ENCODE measurements at places on chromosomes 3 and 15.

DNA sequence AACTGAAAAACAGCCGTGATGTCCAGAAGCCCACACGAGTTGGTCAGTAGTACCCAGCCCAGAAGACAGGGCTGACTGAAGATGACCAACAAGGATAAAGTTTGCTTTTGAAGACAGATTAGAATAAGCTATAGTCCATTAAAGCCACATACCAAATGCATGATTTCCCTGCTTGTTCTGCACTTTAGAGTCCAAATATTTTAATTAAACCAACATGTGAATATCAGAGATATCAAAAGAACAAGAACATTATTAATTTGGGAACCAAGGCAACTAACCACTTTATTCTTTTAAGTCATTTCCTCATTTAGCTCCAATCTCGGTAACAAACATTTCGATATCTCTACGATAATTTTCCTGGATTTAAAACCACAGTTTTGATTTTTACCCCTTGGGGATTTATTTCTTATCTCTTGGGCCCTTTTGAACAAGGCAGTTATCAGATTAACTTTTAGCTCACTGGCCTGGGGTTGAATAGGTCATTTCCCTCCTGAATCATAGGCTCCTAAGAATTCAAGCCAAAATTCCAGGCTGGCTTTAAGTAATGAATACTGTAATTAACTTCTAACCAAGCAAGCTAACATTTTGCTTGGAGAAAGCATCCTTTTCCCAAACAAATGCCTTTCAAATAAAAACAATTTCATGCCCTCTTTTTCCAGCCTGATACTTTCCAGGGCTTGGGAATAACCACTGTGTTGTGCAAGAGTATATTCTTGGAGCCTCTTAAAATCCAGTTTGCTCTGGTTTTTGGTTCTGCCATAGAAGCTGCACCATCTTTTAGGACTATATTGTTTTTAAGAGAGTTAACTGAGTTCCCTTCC, 102.9 kb upstream of the NR2E3 start:
- no peak for DNase-seq

GRCh38 chr15:74383695-74384565, 16.5 kb upstream of the CYP11A1 start:
- no peak for DNase-seq

DNA sequence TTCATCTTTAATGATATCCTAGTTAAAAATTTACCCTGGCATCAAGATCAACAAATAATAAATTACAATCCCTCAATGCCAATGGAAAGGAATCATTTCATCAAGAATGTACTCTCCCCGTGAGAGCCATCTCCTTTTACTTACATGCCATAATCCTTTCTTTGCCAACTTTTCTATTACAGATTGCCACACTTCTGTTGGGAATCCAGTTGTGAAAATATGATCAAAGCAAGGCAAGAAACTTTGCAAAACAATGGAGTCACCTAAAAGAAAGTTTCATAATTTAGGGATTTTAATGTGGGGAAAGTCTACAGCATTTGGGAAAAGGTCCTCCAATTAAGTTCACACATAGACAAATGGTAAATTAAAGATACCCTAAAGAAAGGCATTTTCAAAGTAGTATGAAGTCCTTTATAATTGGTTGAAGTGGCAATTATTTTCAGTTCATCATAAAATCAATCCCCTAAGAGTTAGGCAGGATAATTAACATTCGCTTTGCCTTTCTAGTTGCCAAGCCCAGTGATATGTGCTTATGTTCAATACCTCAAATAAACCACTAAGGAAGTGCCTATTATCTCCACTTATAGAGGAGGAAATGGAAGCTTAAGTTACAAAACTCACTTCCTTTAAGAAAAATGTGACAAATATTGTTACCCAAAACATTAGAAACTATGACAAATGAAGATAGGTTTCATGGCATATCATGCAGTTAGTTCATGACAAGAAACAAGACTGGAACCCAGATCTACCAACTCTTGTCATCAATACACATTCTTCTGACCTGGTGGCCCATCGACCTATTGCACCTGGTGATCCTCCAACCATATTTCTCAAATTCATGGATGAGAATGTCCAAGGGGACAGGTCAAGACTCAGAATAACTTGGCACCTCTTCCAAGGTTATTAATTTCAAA, 49.1 kb downstream of the TRANK1 start:
- DNase-seq, result peak; percentile 76

DNA sequence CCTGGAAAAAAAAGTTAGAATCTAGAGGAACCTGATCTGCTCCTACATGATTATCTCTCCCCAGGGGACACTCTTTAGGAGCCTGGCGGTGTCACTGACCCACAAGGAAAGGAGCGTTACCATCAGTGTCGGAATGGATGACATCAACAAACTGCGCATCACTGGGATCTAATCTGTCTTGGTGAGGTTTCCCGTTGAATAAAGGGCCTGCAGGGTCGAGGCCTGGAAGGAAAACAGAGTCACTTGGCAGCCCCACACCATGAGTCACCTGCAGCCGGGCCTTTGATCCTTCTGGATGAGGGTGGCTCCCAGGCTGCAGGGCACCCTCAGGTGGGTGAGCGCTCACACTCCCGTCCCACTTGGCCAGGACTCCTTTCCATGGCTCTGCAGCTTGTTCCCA, 25.0 kb downstream of the LIPH start:
- DNase-seq, result no peak

GRCh38 chr15:30943654-30944335, 40.1 kb downstream of the FAN1 start:
- DNase-seq, result no peak

- peak; percentile 90 for DNase-seq
Observed at GRCh38 chr3:149781211-149781610, 11.1 kb downstream of the ANKUB1 start.

DNA sequence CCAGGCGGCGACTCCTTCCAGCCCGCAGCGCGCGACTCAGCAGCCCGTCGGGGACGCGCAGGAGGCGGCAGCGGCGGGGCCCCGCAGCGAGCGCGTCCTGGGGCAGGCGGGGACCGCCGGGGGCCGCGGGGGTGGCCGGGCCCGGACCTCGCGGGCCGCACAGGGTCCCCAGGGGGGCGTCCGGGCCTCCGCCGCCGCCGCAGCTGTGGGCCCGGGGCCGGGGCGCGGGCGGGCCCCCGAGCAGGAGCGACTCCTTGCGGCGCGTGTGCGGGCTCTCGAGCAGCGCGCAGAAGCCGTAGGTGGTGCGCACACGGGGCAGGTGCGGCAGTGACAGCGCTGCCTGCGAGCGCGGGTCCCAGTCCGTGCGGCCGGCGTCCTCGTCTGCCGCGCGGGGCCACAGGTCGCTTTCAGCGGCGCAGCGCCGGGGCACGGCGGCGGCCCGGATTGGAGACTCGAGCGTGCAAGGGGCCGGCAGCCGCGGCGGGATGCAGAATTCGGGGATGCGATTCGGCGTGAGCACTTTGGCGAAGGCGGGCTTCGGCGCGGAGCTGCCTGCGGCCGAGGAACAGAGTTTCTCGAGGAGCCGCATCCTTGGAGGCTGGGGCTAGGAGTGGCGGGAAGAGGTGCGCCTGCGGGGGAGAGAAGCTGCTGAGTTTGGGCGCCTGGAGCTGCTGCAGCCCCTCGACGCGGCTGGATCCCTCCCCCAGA, 535 bp downstream of the C2CD4B start:
- no peak for DNase-seq

DNA sequence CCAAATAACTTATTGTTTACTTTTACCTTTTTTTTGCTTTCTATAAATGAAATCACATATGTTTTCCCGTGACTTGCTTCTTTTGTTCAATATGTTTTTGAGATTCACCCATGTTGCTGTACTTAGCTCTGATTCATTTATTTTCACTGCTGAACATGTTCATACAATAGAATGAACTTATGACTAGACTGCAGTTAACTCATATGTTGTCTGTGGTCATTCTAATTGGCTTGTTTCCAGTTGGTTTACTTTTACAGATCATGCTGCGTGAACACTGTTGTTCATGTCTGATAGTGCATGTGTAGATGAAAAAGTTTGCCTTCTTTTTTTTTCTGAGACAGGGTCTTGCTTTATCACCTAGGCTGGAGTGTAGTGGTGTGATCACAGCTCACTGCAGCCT, 31.6 kb upstream of the SV2B start:
- DNase-seq, result no peak

DNA sequence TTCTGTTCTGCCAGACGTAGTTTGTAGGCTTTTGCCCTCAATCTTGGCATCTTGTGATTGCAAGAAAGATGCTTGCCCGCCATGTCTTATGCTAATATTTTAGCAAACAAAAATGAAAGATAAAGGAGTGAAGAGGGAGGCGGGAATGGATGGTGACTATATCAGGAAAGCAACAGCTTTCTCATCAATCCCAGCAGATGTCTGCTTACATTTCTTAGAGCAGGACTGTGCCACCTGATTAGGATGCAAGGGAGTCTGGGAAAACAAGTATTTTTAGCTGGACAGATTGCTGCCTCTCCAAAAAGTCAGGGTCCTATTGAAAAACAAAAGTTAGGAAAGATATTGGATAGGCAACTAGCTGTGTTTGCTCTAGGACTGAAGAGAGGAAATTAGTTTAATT, 34.6 kb upstream of the DPH6 start:
- no peak for DNase-seq

DNA sequence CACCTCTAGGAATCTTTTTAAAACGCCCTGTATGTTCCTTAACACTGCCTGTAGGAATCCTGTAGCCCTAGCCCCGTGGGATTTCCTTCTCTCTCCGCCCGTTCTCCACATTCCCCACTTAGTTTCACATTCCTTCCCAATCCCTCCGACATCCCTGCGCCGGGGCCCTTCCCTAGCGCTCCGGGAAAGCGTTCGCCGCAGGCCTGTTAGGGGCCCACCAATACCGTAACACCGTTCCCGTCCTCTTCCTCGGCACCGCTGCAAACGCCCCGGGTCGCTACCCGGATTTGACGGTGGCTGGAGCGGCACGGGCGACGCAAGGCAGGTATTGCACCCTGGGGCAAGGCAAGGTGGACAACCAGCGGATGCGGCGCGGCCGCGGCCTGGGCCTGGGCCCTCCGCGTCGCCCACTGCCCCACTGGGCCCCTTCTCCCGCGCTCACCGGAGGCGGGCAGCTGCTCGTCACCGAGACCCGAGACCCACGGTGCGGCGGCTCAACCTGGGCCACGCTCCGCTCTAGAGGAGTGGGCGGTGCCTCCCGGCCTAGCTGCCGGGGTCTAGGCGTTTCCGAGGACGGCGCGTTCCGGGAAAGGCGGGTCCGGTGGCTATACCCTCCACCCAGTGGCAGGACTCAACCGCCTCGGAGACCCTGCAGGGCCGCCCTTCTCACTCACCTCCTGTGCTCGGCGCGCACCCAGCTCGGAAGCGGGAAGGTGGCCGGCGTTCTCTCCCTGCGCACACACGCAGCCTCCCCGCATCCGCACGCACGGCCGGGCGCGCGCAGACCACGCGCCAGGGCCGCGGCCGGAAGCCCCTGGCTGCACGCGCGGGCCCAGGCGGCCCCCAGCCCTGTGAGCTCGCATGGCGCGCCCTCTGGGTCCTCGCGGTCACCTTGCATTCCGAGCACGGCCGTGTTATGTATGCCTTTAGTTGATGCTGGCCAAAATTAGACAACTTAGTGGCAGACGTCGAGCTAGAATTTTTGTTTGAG, at the start of gene B3GALNT1:
B3GALNT1 (minus strand) TSS at position 789 of the 991 bp plus-strand sequence. CDS start 18,595 bp downstream, outside the sequence.
- peak; percentile 8 for DNase-seq

DNA sequence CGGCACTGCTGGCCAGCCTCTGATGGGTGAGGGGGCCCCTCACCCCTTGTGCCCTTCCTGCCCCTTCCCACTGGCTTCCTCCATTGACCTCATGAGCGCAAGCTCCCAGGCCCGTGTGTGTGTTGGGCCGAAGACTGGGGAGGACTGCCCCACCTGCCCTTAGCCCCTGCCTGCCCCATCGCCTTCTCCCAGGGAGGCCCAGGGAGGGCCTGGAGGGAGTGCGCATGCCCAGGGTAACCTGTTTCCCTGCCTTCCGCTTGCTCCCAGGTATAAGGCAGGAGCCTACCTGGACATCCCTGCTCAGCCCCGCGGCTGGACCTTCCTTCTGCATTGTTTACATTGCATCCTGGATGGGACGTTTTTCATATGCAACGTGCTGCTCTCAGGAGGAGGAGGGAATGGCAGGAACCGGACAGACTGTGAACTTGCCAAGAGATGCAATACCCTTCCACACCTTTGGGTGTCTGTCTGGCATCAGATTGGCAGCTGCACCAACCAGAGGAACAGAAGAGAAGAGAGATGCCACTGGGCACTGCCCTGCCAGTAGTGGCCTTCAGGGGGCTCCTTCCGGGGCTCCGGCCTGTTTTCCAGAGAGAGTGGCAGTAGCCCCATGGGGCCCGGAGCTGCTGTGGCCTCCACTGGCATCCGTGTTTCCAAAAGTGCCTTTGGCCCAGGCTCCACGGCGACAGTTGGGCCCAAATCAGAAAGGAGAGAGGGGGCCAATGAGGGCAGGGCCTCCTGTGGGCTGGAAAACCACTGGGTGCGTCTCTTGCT, 8.8 kb downstream of the DLL4 start:
- DNase-seq, result no peak

DNA sequence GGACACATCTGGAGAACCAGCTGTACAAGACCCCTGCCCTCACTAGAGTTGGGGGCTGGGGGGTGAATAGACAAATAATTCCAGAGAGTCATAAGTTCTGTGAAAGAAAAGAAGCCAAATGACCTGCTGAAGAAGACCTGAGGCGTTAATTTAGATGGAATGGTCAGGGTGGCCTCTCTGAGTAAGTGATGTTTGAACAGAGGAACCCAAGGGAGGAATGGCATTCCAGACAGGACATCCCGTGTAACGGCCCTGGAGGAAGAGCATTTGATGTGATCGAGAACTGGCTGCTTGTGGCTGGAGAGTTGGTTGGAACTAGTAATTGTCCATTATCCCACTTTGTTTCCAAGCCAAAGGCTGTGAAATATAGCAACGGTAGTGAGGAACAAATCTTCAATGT, 1.7 kb downstream of the NR2C2 start:
- no peak for DNase-seq

GRCh38 chr3:184158404-184158803, 3.2 kb downstream of the DVL3 start:
- no peak for DNase-seq

- no peak for DNase-seq
Observed at GRCh38 chr15:98113327-98113726, 152.8 kb downstream of the ARRDC4 start.

GRCh38 chr3:99248130-99248529, 346.6 kb upstream of the DCBLD2 start:
- no peak for DNase-seq

- no peak for DNase-seq
Observed at GRCh38 chr3:51353131-51353530, 32.0 kb upstream of the MANF start.

- DNase-seq, result peak; percentile 19
Observed at GRCh38 chr3:121871430-121871829, 22.8 kb upstream of the SLC15A2 start.

DNA sequence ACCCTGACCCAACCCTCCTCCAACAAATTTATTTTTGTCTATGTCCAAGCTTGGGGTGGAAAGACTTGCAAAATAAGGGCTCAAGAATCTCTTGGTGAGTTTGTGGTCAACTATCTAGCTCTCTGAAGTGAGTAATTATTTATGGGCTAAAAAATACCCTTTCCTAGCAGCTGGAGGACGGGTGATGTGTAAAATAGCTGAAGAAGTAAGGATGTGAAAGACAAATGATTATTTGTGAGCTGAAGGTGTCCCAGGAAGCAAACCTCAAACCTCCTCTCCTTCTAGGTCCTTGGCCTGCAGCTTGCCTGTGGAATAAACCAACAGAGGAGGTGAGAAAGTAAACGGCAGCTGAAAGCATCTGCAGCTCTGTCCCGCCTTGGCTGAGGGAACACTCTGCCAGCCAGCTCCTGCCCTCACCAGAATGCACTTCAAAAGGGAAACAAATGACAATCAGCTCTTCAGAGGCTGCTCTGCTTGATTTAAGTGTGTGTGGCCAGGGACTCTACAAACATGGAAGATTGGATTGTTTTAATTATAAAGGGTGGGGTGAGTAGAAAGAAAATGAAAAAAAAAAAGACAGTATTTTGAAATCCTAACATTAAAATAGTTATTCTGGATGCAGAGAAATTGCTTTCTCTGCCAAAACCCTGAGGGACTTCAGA, 60.3 kb downstream of the TM4SF4 start:
- no peak for DNase-seq
